Fibroblast of the aortic adventitia (primary cell): ENCODE measurements at places on chromosomes 1 and 21. TPM values are rescaled to one million over a fixed set of nuclear protein-coding genes. Genes with fewer than 3 reads are reported as not detected.

The CELF3 gene
- not detected in 2 replicates for total RNA-seq

The ASAP3 gene
- total RNA-seq, result 46.9 and 65.3 TPM in 2 replicates

The CR1L gene
- not detected in 2 replicates for total RNA-seq

The IFFO2 gene
- 3.3 and 23.4 TPM in 2 replicates for total RNA-seq

The NBPF4 gene
- not detected in 2 replicates for total RNA-seq

The AADACL4 gene
- not detected in 2 replicates for total RNA-seq

The NFASC gene
- 22.0 and 25.9 TPM in 2 replicates for total RNA-seq

The DNTTIP2 gene
- total RNA-seq, result 39.0 and 40.2 TPM in 2 replicates

The MYOC gene
- total RNA-seq, result 0.36 and 3.8 TPM in 2 replicates

The ATAD3C gene
- under 0.01 TPM in 1 of 2 replicates, not detected in the other for total RNA-seq

The AMY1C gene
- total RNA-seq, result not detected in 2 replicates

The MATN1 gene
- 0.18 and 0.25 TPM in 2 replicates for total RNA-seq

The SYT14 gene
- 0.08 and 35.0 TPM in 2 replicates for total RNA-seq

The LRRC53 gene
- total RNA-seq, result not detected in 2 replicates

The HPDL gene
- 1.1 and 1.4 TPM in 2 replicates for total RNA-seq
